M059J (cell line): ENCODE measurements at places on chromosomes 16 and 17. TPM values are rescaled to one million over a fixed set of nuclear protein-coding genes. Genes with fewer than 3 reads are reported as not detected.

GNAO1 gene
- total RNA-seq: 3.2 and 10.9 TPM in 2 replicates

PRSS33 gene
- total RNA-seq: not detected in 2 replicates

DNA sequence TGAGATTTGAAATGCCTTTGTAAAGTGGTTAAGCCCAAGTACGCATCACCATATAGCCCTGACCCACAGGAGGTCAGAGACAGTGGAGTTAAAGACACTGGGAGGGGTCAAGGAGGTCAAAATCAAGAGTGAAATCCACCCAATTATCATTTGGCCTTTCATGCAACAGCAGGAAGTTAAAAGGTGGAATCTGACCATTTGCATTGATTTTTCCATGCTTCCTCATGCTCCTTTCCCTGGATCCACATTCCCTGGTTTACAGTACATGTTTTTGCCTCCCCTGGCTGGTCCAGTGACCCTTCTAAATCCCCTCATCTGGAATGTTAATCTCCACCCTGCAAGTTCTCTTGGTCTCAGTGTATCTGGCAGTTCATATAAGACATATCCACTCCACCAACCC lies 36.6 kb upstream of the TOM1L1 start:
- no peak for DNase-seq

DNA sequence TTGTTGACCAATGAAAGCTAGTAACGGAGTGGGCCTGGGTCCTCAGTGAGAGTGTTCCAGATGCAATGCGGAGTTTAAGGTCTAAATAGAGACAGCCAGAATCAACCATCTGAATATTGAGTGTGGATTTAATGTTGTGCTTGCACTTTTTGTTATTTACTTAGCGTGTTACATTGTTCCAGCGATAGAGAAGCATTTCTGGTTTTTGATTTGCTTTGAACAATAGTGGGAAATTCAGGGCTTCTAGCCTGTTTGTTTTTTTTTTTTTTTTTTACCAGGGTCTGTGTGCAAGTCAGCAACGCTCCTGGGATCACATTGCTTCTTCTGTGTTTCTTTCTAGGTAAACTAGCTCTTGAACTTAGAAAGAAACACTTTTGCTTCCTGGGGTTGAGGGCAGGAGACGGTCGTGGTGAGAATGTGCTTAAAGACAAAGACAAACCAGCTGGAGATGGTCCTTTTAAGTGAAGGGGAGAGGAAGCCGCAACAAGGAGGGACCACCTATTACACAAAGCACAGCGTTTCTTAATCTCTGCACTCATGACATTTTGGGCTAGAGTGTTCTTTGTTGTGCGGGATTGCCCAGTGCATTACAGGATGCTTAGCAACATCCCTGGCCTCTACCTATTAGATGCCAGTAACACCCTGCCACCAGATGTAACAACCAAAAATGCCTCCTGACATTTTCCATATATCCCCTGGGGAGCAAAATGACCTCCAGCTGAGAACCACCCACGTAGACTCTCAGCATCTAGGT lies 119.2 kb downstream of the MAP2K6 start:
- no peak for DNase-seq
